Femur (tissue), 1 donor: ENCODE measurements at places on chromosomes 3 and 15.

DNA sequence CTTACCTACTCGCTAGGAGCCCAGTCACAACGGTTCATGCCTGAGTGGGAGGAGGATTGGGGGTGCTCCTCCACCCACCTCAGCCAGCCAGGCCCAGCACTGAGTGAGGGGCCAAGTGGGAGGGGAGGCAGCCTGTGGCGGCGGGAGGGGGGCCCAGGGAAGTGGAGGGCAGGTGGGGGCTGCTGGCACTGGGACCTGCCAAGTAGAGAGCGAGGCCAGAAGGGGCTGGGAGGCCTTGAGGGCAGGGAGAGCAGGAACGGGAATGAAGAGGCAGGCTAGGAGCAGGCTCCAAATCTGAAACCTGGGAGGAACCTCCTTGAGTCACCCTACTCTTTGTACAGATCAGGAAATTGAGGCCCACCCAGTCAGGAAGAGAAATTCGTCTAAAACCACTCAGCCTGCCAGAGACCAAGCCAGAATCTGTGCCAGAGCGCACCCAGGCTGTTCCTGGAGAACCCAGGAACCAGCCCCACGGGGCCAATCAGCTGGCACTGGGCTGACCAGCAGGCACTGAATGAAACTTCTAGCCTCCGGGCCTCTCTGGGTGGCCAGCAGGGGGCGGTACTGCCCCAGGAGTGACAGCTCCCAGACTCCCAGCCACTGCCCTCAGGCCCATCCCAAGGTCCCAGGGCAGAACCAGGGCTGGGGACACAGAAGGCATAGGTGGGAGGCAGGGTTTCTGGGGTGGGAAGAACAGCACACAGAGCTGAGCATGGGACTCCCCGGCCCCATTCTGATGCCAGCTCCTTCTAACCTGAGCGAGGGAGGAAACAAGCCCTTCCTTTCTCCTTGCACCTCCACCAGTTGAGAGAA, 14.8 kb upstream of the CYP11A1 start:
- DNase-seq = peak; percentile 90

GRCh38 chr15:80659375-80659774, 35.7 kb upstream of the ABHD17C start:
- DNase-seq = no peak

DNA sequence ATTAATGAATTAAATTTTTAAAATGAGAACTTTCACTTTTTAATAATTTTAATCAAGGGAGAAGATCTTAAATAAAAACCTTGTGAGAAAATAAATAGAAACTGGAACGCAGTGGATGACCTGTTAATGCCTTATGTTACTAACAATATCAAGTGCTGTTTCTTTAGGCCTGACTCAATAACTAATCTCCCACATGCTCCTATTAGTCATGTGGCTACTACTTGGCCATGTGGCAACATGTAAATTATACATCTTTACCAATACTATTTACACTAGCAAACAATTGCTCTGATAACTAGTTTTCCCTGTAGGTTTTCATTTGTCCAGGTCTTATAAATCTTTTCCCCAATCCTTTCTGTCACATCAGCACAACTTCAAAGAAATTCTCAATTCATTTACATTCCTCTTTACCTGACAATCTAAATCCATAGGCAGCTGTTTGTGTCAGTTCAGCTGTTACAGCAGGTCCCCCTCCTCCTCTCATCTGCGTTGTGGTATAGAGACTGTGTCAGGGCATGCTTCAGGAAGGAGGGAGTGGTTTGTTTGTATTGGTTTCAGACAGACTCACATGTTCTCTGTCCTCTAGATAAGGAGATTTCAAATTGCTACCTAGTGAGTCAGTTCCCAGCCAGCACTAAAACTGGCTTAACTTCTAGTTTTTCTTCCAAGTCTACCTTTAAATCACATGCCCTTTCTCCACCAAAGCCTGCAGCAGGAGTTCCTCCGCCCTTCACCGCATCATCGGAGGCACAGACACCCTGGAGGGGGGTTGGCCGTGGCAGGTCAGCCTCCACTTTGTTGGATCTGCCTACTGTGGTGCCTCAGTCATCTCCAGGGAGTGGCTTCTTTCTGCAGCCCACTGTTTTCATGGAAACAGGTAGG, 11.3 kb upstream of the C3orf52 start:
- no peak for DNase-seq

DNA sequence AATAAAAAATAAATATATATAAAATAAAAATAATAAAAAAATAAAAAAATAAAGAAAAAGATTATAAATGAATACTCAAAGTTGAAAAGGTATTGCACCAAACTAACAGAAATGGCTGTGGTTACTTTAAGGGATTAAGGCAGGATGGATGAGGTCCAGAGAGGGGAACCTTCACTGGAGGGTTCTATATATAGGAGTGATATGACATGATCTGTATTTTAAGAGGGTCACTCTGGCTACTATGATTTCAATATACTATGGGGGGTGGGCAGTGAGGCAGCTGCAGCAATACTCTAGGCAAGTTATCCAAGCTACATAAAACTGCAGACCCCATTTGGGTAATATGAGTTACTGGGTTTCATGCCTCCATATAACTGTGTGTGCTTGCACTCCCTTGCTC, 24.6 kb downstream of the ACAD11 start:
- no peak for DNase-seq

GRCh38 chr15:87579537-87579936, 677.0 kb downstream of the NTRK3 start:
- DNase-seq = no peak

DNA sequence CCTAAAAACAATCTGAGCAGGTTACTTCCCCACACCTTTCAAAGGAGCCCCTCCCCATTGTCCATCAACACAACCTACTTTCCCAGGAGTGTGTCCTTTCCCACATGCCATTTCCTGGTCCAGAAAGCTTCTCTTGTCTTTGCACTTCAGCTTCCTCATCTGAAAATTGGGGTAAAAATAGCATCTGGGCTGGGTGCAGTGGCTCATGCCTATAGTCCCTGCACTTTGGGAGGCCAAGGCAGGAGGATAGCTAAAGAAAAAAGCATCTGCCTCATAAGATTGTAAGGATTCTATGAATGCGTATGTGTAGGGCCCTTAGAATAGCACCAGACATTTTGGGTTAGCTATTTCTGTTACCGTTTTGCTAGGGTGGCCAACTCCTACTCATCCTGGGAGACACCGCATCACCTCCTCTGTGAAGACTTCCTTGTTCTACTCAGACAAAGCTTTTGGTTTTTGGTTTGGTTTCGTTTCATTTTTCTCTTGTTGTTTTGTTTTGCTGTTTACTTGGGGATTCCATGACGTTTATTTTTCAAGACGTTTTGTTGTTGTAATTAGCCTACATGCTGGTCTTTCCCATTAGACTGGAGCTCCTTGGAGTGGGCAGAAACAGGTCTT, 224.4 kb upstream of the TLE3 start:
- no peak for DNase-seq

GRCh38 chr3:53478921-53479664, 15.3 kb upstream of the CACNA1D start:
- no peak for DNase-seq

DNA sequence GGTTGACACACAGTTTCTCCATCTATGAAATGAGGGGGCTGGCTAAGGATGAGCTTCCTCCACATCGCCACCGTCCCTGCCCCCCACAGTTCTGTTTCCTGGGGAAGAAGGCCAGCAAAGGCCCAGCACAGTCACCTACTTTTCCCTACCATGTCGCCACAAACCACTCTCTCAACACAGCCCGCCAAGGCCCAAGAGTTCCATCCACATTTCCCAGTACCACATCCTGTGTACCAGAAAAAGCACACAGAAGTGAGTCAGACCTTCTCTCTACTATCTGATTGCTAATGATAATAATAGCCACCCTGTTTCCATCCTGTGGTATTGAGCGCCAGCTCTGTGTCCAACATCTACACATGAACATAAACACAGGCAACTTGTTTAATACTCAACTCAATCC, 30.3 kb upstream of the C15orf39 start:
- peak; percentile 59 for DNase-seq

- DNase-seq = no peak
These were observed 232.0 kb downstream of the CD47 start for GRCh38 chr3:107858876-107859275.

DNA sequence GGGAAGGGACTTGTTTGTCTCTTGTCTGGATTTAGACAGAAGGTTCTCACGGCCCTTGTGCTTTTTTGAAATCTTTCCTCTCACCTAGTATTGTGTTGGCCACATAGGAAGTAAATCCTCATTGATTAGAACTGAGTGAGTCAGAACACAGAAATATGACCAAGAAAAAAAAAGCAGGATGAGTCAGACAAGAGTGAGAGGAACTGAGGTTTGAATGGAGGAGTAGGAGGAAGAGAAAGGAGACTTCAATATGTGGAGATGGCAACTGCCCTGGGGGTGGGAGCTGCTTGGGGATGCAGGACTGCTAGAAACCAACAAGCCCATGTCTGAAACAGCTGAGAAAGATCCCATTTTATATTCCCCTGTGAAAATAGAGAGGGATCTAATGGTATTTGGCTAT, 194.1 kb upstream of the ZBTB20 start:
- DNase-seq = no peak

GRCh38 chr15:38722236-38722635, 157.6 kb upstream of the RASGRP1 start:
- no peak for DNase-seq

DNA sequence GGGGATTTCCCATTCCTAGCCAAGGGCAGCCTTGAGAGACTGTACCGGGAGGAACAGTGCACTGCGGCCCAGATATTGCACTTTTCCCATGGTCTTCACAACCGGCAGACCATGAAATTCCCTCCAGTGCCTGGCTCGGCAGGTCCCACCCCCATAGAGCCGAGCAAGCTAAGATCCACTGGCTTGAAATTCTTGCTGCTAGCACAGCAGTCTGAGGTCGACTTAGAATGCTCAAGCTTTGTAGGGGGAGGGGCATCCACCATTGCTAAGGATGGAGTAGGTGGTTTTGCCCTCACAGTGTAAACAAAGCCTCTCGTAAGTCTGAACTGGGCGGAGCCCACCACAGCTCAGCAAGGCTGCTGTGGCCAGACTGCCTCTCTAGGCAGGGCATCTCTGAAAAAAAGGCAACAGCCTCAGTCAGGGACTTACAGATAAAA, 156.3 kb downstream of the FRMD5 start:
- DNase-seq = no peak

- DNase-seq = peak; percentile 8
These were observed 11.0 kb downstream of the C3orf22 start for GRCh38 chr3:126547721-126548120.

DNA sequence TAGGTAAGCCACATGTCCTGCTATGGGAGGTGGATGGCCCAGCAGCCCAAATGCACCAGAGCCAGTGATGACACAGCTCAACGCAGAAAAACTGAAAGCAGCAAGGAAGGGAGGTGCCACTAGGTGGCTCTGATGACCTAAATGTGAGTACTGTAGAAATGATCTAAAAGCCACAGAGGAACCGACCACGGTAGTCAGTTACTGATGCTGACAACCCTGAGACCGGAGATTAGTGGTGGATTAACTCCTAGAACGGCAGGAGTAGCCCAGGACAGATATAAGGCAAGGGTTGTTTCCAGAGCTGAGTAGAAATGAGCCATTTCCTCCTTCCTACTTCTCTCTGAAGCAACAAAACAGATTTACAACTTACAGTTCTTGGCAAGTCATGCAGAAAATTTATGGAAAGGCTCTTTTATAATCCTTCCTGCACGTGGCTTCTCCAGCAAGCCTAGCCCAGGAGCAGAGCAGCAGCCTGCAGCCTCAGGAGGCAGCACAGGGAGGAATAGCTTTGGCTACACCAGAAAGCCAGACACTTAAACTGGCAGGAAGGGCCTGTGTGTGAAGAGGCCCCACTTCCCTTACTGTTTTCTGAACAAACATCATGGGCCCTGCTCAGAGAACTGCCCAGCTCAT, 13.1 kb downstream of the FBXL22 start:
- peak; percentile 85 for DNase-seq

DNA sequence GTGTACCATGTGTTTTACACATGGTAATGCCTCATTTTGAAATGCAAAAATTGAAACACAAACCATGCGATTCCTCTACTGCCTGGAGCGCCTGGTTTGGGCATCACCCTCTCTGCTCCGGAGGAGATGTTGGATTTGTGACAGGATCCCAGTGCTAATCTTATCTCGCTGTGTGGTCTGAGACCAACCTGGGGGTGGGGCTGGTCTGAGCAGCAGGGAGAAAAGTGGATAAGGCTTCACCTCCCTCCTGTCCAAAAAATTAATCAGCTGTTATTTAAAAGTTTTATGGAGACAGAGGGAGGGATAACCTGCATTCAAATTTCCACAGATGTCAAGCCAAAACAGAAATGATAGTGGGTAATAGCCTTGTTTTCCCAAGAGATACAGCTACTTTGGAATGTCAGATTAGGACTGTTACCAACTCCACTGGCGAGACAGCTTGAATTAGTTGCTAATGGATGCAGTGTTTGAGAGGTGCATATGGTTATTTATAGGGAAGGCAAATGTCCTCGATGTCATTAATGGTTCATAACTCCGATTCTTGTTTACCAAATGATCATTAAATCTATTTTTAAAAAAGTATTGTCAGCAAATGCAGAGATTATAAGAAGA, 54.0 kb upstream of the SKOR1 start:
- DNase-seq = no peak

- no peak for DNase-seq
These were observed 40.8 kb downstream of the LMCD1 start for GRCh38 chr3:8542190-8543135.

- no peak for DNase-seq
These were observed 435.2 kb downstream of the MCTP2 start for GRCh38 chr15:94666553-94666952.

DNA sequence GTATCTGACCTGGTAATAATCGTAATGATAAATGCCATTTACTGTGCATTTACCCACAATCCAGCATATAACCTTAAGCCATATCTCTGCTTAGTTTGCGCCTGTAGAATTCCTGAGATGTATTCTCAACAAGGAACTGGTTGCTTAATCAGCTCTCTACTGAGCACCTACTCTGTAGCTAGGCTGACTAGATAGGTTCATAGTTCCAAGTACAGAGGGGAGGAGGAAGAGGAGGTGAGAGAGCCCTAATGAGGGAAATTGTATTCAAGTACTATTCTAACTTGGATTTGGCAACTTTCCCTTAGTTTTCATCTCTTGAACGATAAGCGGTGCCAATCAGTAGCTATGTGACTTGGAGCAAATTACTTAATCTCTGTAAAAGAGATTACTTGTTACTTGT, 5.6 kb upstream of the AKAP13 start:
- DNase-seq = no peak

GRCh38 chr15:84956199-84956598, 25.5 kb upstream of the PDE8A start:
- DNase-seq = no peak

- no peak for DNase-seq
These were observed 94.0 kb downstream of the KLHL25 start for GRCh38 chr15:85700767-85701166.

DNA sequence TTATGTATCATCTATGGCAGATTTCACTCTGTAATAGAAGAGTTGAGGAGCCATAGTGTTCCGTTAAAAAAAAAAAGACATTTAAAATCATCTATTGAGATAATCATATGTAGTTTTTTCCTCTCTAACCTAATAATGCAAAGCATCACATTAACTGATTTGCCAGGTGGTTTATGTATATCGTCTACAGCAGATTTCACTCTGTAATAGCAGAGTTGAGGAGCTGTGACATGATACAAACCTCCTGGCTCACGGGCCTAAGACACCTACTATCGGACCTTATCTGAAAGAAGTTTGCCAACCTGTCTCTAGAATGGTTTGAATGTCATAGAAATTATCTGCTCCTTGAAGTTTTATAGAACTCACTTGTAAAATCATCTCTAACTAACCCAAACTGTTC, 29.8 kb downstream of the CDCP1 start:
- no peak for DNase-seq

GRCh38 chr3:15601046-15601398, 347 bp downstream of the HACL1 start:
- no peak for DNase-seq
